NCI-H526 (cell line): ENCODE measurements at places on chromosomes 7 and 10.

GRCh38 chr7:129014501-129015101 lies 40.3 kb downstream of the TNPO3 start:
- DNase-seq, result no peak

DNA sequence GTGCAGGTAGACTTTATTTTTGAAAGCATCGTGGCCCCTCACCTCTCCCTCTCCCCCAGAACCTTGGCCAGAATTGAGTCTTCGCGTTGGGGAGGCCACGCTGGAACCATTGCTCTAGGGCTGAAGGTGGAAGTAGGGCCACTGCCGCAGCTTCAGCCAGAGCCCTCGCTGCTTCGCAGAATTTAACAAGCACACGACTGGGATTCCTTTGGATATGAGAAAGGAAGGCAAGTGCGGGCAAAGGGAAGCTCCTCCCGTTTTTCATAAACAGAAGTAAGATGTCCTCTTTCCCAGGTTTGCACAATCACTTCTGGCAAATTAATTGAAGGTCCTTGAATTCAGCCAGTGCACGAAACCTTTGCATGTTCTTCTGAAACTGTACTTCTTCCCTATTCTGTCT lies 168.1 kb downstream of the CCDC3 start:
- DNase-seq, result no peak

- no peak for DNase-seq
Measured at GRCh38 chr10:113094114-113094486, 144.1 kb downstream of the TCF7L2 start.

DNA sequence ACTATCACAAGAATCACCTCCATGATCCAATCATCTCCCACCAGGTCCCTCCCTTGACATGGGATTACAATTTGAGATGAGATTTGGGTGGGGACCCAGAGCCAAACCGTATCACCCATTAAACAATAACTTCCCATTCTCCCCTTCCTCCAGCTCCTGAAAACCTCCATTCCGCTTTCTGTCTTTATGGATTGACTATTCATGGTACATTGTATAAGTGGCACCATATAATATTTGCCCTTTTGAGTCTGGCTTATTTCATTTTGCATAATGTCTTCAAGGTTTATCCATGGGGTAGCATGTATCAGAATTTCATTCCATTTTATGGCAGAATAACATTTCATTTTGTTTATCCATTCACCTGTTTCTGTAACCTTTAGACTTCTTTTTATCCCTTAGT lies 39.2 kb upstream of the GARS1 start:
- no peak for DNase-seq

- DNase-seq, result no peak
Measured at GRCh38 chr10:104077247-104077646, 8.4 kb downstream of the COL17A1 start.
